ENCODE measurements at places on chromosomes 7 and 10.
A peak's percentile ranks its signal among the peaks of the same experiment; 100 is the strongest.

DNA sequence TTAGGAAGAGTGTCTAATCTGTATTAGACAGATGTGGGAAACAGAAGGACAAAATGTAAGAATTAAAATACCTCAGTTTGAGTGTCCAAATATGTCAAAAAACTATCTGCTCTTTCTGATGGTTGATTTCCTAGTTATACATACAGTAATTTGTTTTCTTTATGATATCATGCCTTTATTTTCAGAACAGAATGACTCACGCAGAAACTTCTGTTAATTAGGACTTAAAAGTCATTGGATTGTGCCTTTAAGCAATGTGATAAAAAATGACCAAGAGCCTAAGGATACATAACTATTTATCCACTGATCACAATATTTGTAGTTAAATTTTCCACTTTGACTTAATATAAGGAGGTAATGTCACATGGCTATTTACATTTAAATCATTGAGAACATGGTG is 206.7 kb upstream of the PTPRZ1 start:
- peak; percentile 35 for DNase-seq

DNA sequence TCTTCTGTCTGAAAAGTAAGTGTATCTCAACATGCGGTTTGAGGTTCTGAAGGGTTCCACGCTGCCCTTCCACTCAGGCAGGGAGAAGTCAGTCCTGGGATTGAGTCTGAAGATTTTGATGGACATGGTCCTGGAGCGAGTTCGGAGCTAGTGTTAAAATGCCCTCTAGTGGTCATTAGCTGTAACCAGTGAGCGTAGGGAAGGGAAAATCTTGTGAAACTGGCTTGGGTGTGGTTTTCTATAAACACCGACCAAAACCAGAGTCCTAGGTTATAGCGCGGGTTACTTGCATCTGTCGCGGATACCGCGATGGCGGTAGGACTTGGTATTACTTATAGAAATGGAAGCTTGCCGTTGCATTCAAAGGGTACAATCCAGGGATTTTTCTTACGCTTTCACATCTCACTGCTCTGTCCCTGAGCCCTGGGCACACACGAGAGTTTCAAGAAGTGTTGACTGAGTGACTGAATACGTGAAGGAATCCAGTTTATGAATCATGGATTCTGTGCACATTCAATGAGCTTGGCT is 348.2 kb upstream of the C7orf33 start:
- DNase-seq = peak; percentile 74

- no peak for DNase-seq
Observed at GRCh38 chr10:79397575-79398303, 47.7 kb downstream of the ZCCHC24 start.

- DNase-seq = peak; percentile 64
Observed at GRCh38 chr7:6175645-6176044, 96.8 kb downstream of the CYTH3 start.

GRCh38 chr7:37555528-37555927 is 106.9 kb upstream of the ELMO1 start:
- DNase-seq = no peak

GRCh38 chr7:138075350-138075749 is 909 bp upstream of the AKR1D1 start:
- no peak for DNase-seq

- DNase-seq = no peak
Observed at GRCh38 chr7:87596696-87597095, 4.0 kb downstream of the ABCB1 start.

DNA sequence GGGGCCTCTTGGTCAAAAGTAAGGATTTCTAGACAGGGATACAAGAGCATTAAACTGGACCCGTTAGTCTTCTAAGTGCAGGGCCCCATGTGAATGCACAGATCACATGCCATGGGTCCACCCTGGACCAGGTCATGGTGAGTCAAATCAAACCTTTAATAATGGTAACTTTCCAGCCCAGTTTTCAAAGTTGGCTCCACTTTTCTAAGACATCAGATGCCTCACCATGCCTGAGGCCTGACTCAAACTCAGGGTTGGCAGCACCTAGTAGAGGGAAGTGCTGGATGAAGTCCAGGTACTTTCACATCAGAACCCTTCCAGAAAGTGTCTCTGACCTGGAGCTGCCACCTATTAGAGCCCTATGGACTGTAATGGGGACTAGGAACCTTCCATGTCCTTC is 9.7 kb upstream of the SMIM30 start:
- peak; percentile 67 for DNase-seq

- DNase-seq = peak; percentile 20
Observed at GRCh38 chr10:68087685-68088401, 12.8 kb upstream of the HERC4 start.

- peak; percentile 91 for DNase-seq
Observed at GRCh38 chr7:158649279-158649678, 55.3 kb downstream of the NCAPG2 start.

- peak; percentile 57 for DNase-seq
Observed at GRCh38 chr7:93374345-93374940, 142.3 kb downstream of the VPS50 start.

GRCh38 chr10:33229252-33229948 is 105.1 kb downstream of the NRP1 start:
- DNase-seq = no peak

- DNase-seq = peak; percentile 33
Observed at GRCh38 chr7:17097668-17098297, 200.7 kb upstream of the AHR start.

DNA sequence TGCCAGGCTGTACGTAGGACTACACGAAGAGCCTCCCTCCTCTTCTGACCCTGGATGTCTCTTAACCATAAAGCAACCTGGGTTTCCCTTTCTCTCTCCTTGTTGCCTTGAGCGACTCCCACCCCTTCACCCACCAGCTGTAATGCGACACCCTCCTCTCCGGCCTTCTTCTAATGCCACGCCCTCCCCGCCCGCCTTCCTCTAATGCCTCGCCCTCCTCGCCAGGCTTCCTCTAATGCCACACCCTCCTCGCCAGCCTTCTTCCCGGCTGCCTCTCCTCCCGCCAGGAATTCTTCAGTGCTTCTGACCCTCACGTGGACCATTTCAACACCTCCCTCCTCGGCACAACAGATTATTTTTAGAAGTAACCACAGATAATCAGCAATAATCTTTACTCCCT is 348.5 kb upstream of the SHH start:
- no peak for DNase-seq

DNA sequence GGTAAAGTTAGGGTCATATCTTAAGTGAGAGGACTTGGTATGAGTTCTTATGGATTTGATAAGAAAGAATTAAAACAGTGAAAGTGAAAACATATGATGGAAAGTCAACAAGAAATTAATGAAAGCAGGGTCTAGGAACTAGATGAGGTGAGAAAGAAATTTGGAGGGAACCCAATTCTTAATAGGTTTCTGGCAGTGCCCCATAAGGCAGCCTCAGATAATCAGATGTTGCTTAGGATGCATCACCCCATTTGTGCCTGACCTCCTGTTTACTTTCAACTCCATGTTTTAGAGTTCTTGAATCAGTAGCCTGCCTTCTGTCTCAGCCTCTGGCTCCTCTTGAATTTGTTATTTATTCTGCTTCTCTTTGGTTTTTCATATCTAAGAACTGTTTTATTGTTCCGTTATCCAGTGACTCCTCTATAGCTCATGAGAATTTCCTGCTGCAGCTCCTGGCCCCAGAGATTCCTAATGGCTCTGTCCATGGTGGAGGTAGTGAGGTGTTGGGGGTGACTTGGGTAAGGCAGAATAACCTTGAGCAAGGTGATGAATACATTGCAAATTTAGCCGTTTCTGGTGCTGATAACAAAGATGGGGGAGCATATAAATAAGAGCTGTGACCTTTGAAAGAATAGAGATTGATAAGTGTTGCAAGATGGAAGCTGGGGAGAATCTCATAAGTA is 17.6 kb downstream of the ITGB8 start:
- no peak for DNase-seq

- DNase-seq = peak; percentile 23
Observed at GRCh38 chr10:10499839-10500238, 517.8 kb upstream of the CELF2 start.

GRCh38 chr7:123633553-123633952 is 22.1 kb upstream of the LMOD2 start:
- DNase-seq = peak; percentile 76

DNA sequence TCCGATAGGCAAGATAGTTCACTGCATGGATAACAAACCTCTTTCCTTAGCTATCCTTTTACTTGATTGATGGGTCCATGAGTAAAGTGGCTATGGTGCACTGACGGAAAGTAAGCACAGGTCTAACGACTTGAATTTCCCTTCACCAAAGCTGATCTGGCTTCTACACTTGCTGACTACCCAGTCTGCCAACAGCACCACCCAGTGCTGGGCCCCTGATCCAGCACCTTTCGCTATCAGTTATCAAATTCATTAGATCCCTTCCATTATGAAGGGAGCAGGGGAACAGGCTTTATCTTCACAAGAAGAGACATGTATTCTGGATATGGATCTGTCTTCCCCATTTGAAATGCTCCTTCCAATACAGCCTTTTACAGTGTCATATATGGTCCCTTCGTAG is 855.9 kb downstream of the GRID1 start:
- no peak for DNase-seq

Measured in bronchial epithelial cell (primary cell).